ENCODE measurements at places on chromosomes 4 and X.

DNA sequence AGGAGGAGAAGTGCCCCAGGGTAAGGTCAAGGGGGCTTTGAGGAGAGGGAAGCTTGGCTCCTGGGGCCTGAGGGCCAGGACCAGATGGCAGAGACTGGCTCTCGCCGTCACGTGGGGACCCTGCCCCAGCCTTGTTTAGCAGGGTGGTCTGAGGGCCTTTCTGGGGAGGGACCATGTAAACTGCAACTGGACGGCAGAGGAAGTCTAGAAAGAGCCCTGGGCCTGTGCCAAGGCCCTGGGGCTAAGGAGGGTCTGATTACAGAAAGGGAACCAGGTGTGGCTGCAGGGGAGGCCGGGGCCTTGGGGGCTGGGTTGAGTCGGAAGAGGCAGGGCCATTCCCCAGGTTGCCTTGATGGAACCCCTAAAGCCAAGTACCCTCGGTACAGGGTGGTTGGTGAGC, 1.8 kb upstream of the HGFAC start:
- DNase-seq: no peak

- DNase-seq: no peak
Measured at GRCh38 chrX:30992381-30992904, 79.4 kb downstream of the FTHL17 start.

GRCh38 chr4:39030725-39031124, 1.5 kb downstream of the TMEM156 start:
- no peak for DNase-seq

- DNase-seq: no peak
Measured at GRCh38 chr4:141763374-141763773, 127.0 kb downstream of the IL15 start.

Measured in HL-60 (cell line).